ENCODE measurements at places on chromosomes 6 and 20. TPM values are rescaled to one million over a fixed set of nuclear protein-coding genes. Genes with fewer than 3 reads are reported as not detected.

The FNDC11 gene
- 3.1 TPM for total RNA-seq

The CAGE1 gene
- not detected for total RNA-seq

The LHFPL5 gene
- not detected for total RNA-seq

The SLC24A3 gene
- total RNA-seq: 1.2 TPM

The JAG1 gene
- total RNA-seq: 205 TPM

The TMEM244 gene
- not detected for total RNA-seq

The FOXQ1 gene
- total RNA-seq: 8.1 TPM

The CPNE5 gene
- not detected for total RNA-seq

The PNLDC1 gene
- under 0.01 TPM for total RNA-seq

The IRF4 gene
- total RNA-seq: under 0.01 TPM

The TINAG gene
- 2.9 TPM for total RNA-seq

The ELOVL4 gene
- total RNA-seq: 10.4 TPM

The BPIFB2 gene
- not detected for total RNA-seq

All from tracheal epithelial cell (primary cell).